Tibial nerve (tissue), 4 donors: ENCODE measurements at places on chromosomes 1 and 21.

DNA sequence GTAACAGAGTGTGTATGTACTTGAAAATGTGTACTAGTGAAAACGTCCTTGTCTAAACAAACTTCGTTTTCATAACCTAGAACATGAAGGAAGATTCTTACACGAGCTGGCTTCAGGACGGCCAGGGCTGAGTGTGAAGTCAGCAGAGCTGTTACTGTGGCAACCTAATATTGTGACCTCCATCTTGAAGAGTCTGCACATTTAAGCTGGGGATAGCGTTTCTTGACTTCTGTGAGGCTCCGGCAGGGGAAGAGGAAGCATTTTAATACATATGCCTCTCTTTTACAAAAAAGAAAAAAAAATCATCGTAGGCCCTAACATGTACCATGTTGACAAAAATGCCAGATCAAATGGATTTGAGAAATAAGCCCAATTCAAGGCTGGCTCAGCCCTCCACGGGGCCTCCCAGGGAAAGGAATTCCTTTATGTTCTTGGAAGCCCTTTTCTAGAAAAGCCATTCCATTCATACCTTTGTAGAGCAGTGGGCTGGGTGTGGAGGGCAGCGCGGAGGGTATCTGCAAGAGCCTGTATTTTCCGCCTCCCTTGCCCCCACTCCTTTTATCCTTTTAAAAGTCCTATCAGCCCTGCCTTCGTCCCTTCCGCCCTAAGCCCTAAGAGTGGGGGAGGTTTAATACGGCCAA lies 51.1 kb downstream of the SIM2 start:
- DNase-seq, result no peak

DNA sequence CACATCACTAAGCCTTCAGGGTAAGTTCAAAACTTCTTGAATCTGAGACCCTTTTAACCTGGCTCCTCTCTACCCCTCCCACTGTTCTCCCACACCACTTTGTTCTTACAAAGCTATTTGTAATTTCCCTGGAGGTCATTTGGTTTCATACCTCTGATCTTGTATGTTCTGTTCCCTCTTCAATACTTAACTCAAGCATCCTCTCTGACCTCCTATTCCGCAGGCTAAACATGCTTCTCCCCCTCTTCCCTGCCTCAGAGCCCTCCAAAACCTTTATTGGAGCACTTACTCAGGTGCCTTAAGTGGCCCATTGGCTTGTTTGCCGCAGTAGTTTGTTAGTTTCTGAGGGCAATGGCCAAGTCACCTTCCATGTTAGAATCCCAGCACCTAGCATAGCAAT lies 54.8 kb downstream of the SSX2IP start:
- DNase-seq, result no peak

DNA sequence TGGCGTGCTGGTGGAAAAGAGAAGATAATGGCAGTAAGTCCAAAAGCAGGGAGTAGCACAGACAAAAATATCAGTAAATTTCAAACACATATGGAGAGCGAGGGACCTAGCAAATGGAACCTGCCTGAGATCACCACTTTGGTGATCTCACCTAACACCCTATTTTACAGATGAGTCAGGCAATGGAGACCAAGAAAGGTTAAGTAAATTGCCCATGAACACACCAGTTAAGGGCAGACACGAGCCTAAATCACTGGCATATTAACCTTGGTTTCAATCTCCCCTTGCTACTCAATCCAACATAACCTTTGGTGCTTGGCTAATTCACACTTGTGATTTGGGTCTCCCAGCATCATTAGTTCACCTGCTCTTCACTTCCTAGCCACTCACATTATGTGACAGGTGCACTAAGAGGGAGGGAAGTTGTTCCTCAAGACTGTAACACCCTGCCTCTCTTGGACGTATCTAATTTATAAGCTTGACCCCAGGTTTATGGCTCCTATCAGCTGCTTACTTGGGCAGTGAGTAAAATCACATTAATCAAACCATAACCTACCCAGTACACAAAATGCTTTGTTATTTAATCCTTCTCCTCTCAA lies 11.5 kb downstream of the ZNF697 start:
- no peak for DNase-seq

DNA sequence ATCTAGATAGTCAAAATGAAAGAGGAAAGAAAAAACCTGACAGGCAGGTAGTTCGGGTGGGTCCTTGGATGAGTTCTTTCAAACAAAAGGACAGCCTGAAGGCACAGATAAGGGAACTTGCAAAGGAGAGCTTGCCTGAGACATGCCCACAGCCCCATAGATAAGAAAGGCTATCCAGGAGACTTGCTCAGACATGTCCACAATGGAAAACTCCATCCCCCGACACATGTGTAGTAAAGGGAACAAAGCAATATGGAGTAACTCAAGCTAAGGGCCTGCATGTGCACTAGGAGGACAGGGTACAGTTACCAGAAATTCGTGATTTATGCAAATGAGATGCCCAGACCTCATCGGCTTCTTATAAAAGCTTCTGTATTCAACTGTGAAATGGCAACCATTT lies 281.5 kb downstream of the NEGR1 start:
- DNase-seq, result no peak

- no peak for DNase-seq
Observed at GRCh38 chr1:108610073-108610472, 50.2 kb downstream of the EEIG2 start.

- no peak for DNase-seq
Observed at GRCh38 chr1:180586671-180587155, 27.9 kb downstream of the OVAAL start.

DNA sequence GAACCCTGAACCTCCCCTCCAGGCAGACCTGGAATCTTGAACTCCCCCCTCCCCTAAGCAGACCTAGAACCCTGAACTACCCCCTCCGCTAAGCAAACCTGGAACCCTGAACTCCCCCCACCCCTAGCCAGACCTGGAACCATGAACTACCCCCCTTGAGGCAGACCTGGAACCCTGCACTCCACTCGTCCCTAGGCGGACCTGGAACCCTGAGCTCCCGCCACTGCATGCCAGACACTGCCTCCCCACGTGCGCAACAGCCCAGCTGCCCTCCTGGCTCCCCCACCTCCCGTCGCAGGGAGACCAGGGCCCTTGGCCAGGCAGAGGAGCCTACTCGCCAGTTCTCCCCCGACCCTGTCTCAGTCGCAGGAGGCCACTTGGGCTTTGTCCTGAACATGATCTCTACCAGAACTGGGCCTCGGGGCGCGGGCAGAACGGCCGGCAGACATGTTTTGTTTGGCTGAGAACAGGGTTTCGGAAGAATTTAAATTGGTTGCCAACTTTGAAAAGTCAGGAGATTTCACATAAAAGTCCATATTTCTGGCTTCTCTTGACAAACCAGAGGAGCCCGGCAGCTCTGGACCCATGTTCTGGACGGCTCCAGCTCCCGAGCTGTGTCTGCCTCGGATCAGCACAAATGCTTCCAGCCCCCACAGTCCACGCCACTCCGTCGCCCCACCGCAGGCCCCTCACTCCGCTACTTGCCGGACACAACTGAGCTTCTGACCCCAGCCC lies 9.2 kb upstream of the PLEKHG5 start:
- DNase-seq, result no peak

- no peak for DNase-seq
Observed at GRCh38 chr1:227544067-227545050, 19.0 kb upstream of the ZNF678 start.

DNA sequence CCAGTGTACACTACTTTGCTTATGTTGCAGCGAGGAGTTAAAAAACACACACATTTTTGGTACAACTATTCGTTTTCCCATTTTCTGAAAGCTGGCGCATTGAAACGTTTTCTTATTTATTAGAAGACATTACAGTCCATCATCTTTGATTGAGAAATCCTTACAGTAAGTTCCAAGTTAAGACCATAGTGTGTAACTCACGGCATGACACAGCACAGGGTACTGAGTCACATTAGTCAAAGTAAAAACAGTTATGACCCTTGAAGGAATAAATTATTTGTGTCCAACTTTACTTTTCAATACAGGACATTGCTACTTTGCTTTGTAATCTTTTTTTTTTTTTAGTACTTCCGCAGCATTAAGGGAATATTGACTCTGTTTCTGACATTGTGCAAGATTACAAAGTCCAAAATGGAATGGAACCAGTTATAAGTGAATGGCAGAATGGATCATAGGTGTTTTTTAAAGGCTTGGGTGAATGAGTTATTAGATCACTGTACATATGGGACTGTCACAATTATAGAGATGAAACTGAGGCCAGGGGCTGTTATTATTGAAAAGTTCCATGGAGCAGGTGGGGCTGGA lies 11.7 kb downstream of the PTGFRN start:
- DNase-seq, result no peak

DNA sequence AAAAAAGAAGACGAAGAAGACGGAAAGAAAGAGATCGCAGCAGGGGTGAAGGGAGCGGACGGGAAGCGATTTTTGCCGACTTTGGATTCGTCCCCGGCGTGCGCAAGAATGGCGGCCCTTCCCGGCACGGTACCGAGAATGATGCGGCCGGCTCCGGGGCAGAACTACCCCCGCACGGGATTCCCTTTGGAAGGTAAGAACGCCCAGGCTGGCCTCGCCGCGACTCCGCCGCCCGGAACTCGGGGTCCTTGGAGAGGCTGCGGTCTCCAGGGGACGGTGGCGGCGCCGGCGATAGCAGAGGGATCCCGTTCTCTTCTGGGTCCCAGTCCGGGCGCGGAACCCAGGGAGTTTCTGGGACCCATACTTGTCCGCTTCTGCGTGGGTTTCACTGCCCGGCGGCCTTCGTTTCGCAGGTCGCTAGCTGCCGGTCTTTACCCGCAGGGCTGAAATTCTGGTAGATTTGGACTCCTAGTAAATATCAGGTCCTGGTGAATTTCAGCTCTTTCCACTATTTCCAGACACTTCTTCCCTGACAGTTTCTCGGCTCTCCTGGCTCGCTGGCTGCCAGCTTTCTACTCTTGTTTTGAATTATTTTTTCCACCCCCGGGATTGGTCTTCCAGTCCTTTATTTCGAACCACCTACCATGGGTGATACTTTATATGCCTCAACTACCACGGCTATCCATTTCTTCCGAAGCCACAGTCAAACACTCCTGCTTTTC lies 1.0 kb downstream of the PAX7 start:
- no peak for DNase-seq

GRCh38 chr1:86507935-86508582 lies 38.8 kb upstream of the CLCA4 start:
- no peak for DNase-seq

GRCh38 chr1:162400790-162401355 lies 11.1 kb downstream of the SH2D1B start:
- no peak for DNase-seq

GRCh38 chr1:108850929-108851328 lies 6.0 kb downstream of the AKNAD1 start:
- DNase-seq, result no peak

GRCh38 chr1:56385314-56385713 lies 194.0 kb downstream of the PLPP3 start:
- DNase-seq, result no peak

DNA sequence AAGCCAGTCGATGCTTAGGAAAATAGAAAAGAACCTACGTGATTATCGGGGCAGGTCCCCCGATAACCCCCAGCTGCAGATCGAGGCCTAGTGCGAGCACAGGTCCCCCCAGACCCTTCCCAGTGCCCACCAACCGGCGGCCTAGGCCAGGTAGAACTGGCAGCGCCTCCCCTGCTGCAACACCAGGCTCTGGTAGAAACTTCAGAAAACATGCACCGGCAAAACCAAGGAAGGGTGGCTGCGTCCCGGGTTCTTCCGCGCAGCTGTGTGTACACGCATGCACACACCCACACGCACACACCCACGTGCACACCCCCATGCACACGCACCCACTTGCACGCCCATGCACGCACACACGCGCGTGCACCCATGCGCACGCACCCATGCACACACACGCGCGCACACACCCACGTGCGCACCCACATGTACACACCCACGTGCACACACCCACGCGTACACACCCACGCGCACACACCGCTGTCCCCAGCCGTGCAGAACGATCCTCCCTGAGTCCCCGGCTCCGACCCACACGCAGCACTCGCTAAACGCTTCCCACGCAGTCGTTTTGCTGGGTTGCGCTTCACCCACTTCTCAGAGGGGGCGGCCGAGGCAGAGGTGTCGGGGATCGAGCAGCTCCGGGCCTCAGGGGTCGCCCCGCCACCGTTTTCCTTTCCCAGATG lies 5.2 kb downstream of the TSPEAR start:
- no peak for DNase-seq

- DNase-seq, result no peak
Observed at GRCh38 chr1:246519514-246519913, 12.4 kb upstream of the SMYD3 start.

DNA sequence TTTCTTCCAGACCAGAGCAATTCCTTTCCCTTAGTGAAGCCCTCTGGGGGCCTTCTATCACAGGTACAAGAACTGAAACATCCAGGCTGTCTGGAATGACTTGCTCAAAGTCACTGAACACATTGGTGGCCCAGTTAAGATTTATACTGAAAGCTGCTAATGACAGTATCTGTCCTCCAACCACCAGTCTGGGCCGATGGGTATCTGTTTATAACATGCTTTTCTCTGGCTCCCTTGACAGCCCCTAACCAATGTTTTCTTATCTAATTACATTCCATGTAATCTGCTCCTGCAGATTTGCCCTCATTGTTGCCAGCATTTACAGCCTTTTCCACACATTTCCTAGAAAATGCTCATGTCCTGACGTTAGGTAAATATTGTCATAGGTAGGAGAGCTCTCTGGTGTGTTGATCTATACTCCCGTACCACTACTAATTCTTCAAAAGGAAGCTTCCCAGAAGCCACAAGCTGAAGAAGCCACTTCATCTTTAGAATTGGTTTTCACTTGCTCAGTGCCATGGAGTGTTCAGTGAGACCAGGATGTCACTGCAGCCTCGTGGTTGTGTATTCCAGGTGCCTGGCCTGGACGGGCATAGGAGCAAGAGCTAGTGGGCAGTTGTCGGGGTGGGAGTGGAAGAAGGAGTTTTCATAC lies 163.9 kb downstream of the TSEN15 start:
- DNase-seq, result no peak

- DNase-seq, result no peak
Observed at GRCh38 chr1:33335020-33335419, 14.1 kb upstream of the A3GALT2 start.

DNA sequence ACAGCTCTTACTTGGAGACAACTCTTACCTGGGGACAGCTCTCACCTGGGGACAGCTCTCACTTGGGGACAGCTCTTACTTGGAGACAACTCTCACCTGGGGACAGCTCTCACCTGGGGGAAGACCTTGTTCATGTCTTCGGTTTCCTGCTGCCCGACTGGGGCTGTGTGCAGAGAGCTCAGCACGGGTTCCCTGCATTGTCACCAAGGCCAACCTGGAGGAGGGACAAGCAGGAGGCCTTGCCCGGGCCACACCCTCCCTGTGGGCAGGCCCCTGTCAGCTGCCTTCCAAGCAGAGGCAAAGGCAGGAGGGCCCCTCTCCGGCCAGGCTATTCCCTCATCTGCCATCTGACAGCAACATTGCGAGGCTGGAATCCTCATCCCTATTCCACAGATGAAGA lies at the start of gene LDLRAD1:
LDLRAD1 (minus strand) TSS at position 208 of the 400 bp plus-strand sequence; CDS start at position 134, 74 bp downstream.
- DNase-seq, result no peak

DNA sequence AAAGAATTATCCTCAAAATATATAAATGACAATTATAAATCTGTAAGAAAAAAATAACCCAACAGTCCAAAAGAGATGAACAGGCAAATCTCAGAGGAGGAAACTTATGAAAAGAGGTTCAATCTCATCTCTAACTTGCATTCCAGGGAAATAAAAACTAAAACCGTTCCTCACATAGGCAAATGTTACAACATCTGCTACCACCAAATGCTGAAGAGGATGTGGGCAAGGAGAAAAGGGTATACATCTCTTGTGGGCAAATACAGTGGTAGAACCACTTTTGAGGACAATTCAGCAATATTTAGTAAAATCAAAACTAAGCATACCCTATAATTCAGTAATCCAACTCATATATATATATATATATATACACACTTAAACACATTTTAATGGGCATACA lies 33.7 kb upstream of the SGIP1 start:
- no peak for DNase-seq

GRCh38 chr1:228837032-228837431 lies 101.8 kb downstream of the RHOU start:
- DNase-seq, result no peak
